T-cell (primary cell): ENCODE measurements at places on chromosomes 3 and 15.

- DNase-seq = no peak
Observed at GRCh38 chr3:193165431-193166120, 75.4 kb upstream of the PLAAT1 start.

DNA sequence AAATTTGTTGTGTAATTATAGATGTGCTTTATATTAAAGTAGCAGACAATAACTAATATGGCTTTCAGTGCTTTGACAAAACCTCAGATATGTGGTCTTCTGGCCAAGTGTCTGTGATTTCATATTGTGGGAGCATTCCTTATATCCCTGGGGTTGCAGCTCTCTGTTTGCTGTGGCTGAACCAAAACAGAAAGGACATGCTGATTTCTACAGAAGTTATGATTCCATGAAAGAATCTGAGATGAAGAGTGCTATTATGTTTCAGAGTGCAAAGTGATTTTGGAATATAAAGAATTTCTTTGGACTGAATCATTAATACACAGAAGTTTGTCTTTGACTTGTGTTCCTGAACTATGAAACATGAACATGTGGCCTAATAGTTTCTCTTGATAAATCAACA is 36.5 kb downstream of the CDV3 start:
- DNase-seq = no peak

GRCh38 chr15:66617137-66618090 is 51.6 kb upstream of the LCTL start:
- no peak for DNase-seq

- DNase-seq = no peak
Observed at GRCh38 chr3:14769544-14770325, 49.0 kb upstream of the FGD5 start.

DNA sequence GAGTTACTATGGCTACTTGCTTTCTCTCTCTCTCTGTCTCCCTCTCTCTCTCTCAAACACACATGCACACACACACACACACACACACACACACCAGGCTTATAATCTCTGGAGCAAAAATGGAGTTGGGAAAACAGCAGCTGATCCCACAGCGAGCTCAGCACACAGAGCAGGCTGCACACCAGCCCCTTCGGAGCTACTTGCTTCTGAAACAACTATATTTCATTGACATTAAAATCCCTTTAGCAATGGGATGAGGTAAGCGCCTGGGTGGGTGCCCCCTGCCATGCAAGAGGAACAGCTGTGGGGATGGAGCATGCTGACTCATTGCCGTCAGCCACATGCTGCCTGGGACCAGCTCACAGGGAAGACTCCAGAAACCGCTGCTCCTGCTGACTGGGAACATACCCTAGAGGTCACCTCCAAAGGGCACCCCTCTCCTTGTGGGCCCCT is 45.7 kb downstream of the B3GNT5 start:
- no peak for DNase-seq

DNA sequence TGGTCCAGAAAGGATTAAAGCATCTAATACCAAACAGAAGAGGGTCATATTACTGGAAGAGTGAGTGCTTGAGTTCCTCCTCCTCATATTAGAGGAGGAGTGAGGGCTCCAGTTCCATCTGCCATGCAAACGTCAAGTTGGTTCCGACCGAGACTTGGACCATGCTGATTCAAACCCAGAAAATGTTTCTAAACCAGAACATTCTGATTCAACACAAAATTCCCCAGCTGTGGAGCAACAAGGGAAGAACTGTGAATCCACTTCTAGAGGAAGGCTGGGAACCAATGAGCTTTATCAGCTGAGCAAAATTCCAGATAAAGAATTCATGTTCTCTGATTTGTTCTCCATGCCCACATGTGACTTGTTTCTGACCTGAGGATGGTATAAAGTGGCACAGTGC is 135.6 kb upstream of the WNT5A start:
- DNase-seq = no peak

GRCh38 chr15:68234060-68234459 is 4.5 kb upstream of the CLN6 start:
- DNase-seq = no peak

DNA sequence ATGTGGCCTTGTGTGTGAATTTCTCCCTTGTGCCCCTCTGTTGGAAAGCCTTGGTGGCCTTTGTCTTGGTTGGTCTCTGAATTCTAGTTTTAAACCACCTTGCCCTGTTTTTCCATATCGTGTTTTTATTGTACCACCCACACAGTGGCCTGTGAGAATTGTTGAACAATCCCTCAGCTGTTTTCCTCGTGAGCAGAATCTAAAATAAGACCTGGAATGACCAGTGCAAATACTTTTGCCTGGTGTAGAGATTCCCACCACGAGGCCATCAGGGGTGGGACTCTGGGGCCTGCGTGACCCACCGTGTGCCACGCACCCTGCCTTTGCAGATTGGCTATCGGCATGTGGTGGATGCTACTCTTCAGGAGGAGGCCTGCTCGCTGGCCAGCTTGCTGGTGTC is 19.0 kb upstream of the CLEC3B start:
- no peak for DNase-seq

DNA sequence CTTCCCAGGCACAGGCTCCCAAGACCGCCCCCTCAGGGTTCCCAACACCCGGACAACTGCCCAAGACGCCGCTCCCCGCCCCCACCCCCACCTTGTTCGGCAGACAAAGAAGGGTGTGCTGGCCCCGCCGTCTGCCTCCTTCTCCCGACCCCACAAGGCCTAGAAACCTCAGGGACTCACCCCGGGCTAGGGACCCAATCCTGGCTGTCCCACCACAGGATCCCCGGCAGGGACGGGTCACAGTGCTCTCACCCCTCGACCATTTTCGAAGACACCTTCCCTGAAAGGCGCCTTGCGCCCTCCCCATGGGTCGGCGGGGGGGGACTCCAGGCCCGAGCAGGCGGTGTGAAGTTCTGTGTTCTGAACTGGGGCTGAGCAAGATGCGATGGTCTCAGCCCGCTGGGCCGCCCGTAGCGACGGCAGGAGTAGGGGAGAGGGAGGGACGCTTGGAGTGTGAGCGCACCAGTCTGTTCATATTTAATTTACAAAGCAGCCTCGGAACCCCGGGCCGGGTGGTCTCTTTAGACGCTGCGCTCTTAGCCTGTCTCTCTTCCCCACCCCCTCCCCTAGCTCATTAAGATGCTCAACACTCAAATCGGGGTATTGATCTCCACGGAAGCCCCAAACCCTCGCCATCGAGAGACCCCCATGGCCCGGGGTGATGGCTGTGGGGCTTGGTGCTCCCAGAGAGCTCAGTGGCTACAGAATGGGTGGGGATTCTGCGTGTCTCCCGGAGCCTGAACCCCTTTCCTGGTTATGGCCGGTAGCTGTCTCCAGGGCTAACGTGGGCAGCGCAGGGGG is 1.4 kb upstream of the ISLR2 start:
- DNase-seq = no peak

DNA sequence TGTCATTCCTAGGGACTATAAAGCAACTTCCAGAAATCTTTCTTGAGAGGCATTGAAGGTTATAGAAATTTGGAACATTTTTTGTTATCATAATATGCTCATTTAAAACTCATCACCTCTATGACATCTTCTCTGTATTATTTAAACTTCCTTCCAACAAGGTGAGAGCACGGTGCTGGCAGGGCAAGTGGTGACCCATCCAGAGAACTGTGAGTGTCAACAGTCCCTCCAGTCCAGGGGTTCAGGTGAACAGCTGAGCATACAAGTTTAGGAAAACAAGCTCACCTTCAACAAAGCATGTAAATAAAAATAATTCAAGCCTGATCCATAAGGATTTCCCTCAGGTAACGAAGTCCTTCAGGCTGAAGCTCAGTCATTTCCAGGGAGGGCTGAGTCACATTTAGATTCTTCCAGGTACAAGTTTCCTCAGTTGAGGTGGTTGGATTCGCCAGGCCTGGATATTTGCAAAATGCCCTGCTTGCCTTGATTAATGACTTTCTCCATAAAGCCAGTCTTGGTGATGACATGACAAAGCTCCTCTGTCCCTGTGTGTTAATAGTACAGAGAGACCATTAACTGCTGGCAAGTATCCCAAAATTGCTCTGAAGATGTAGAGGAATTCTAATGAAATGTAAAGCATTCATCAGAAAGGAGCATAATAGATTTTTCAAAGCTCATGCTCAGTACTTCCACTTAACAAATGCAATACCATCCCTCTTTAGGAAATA is 263.6 kb upstream of the GADL1 start:
- no peak for DNase-seq

GRCh38 chr15:45640616-45641015 is 5.8 kb downstream of the SQOR start:
- no peak for DNase-seq

DNA sequence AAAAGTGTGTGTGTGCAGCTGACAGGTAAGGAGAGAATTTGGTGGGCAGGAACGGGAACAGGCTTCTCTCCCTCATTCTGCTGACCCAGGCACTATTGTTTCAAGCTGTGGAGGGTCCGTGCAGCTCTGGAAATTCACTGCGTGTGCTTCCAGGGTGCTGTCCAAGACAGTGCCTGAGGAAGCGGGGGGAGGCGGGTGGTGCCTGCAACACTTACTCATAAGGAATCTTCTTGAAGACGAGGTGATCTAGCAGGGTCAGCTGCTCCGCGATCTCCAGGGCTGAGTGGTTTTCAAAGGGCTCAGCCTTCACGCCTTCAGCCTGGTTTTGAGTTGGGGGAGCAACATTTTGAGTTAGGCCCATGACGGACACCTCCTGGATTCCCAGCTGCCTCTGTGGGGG is 46.6 kb upstream of the CTSH start:
- no peak for DNase-seq

- DNase-seq = no peak
Observed at GRCh38 chr3:177929310-177929709, 606.9 kb upstream of the KCNMB2 start.

DNA sequence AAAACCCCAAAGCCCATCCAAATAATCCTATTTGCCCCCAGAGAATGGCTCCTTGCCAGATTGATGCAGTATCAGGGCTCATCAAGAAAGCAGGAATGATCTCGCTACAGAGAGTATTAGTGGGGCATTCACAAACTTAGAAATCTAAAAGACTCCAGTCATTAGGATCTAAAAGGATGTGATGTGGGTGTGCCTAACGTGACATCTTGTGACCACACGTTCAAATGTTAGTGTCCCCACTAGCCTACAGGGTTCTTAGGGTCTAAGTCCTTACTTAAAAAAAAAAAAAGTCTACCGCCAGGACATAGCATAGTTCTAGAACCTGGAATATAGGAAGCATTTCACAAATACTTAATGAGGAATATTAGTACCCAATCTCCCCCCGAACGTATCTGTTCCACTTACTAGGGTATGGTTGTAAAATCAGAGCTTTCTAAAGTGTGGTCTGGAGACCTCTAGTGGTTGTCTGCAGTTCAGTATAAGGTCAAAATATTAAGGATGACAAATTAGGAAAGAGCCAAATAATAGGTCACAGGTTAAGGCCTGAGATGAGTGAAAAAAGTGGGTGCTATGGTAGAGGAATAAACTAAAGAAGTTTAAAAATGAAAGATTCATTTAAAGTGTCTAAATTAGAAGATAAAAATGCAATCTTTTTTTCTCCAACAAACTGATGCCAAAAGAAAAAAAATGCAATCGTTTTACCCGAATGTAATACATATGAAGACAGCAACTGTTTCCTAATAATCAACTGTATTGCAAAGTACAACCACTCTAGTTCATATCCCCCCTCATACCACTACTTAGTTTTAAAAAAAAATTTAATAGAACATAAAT is 4.2 kb upstream of the CHRM5 start:
- DNase-seq = no peak

GRCh38 chr15:79953951-79954444 is 17.0 kb downstream of the BCL2A1 start:
- DNase-seq = no peak

DNA sequence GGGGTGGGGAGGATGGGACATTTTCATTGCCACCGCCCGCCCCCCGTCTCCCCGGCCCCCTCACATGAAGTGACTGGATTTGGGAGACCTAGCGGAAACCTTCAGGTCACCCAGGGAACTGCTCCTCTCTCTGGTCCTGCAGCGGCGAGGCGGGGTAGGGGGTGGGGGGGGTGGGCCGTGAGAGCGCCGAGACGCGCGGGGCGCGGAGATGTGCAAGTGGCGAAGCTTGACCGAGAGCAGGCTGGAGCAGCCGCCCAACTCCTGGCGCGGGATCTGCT is 712 bp upstream of the MME start:
- DNase-seq = no peak

GRCh38 chr3:115804200-115804599 is 180.9 kb downstream of the GAP43 start:
- DNase-seq = no peak

- peak; percentile 1 for DNase-seq
Observed at GRCh38 chr3:535566-536416, 339.2 kb downstream of the CHL1 start.

GRCh38 chr15:59516655-59517461 is 78.9 kb downstream of the FAM81A start:
- DNase-seq = no peak

GRCh38 chr3:159196359-159196758 is 394.5 kb downstream of the MFSD1 start:
- no peak for DNase-seq

DNA sequence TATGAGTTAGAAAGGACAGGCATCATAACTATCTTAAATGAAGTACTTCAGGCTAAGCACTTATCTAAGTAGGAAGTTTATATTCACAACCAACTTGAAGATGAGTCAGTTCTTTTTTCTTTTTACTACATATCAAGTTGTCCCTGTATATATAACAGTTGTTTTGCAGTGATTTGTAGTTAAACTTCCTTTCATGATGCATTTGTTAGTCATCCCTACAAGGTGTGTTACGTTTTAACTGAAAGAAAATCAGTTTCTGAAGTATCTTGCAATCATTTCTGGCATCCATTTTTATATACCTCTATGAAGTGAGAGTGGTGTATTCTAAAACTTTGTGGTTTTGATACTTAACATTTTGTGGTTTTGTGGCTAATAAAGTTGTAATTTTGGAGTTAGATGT is 46.1 kb downstream of the ZFAND6 start:
- DNase-seq = no peak

DNA sequence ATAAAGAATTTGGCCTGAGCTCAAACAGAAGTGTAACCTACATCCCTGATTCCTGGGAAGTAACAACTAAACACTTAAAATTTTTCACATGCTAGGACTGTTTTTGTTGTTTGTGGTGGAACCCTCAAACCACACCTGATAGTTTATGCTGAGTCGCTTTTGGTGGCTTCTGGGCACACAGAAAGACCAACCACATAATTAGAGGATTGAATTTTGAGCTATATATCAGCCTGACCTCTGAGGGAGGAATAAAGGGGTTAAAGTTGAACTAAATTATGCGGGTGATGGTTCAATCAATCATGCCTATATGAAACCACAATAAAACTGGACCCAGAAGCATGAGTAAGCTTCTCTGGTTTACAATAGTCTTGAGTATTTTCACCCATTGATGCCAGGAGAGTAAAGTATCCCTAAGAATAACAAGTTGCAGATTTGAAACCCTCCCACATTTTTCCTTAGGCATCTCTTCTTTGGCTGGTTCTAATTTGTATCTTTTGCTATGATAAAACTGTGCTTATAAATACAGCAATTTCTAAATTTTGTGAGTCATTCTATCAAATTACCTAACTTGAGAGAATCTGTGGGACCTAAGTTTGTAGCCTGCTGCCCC is 1304.5 kb upstream of the GBE1 start:
- DNase-seq = no peak

- DNase-seq = no peak
Observed at GRCh38 chr3:194304186-194304917, 46.8 kb downstream of the CPN2 start.

GRCh38 chr3:62566022-62566557 is 192.7 kb upstream of the FEZF2 start:
- no peak for DNase-seq
